Stimulated activated CD4-positive, alpha-beta T cell treated with anti-CD3 and anti-CD28 coated beads, Interleukin-4, amount 100 ng/mL, for 1 hour (primary cell): ENCODE measurements at places on chromosomes 3 and 15.

GRCh38 chr15:91936927-91937326 lies 83.4 kb downstream of the SLCO3A1 start:
- no peak for DNase-seq

DNA sequence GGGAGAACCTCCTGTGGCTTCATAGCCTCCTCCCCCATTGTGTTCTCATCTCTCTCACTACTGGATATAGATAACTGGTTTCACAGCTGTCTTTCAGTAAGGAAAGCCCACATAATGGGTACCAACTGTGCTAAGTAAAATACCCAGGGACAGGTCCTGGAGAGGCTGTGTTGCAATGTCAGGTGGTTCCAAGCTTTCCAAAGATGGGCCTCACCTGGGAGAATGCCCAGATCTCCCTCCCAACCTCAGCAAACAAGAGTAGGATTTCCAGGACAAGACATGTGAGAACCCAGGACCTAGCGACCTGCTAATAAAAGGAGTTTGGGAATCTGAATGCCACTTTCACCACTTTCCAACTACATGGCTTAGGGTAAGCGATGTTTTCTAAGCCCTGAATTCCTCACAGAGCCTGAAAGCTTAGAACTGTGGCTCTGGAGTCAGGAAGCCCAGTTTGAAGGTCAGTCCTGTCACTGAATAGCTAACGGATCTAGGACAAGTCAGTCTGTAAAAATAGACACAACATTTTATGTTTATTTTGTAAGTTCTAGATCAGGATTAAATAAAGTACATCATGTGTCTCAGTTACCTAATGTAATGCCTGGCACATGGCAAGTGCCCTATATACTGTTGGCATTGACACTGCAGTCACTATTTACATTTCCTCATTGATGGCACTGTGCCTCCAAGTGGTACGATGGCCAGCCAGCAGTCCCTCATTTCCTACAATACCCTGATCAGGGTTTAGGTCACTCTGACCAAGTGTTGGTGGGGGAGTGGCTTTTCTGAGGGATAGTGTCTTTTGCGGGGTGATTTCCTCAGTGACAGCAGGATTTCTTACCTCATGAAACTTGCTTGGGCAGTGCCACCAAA lies 11.9 kb downstream of the CERS3 start:
- DNase-seq, result no peak

DNA sequence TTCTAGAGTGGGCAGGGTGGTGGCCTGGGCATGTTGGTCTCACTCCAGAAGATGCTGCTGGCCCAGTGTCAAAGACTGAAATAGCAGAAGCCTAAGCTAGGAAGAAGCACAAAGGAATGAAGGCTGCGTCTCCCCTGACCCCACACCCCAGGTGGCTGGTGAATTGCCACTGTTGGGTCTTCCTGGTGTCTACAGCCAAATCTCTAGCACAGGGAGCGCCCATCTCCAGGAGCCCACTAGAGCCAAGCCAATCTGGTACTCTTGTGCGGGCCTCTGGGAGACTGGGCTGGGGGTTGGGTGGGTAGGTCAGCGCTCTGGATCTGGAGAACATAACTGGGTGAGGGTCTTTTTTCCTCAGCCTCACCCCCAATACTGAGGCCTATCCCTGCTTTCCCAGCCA lies 894 bp downstream of the TUSC2 start:
- no peak for DNase-seq

GRCh38 chr3:72591522-72592421 lies 256.5 kb downstream of the SHQ1 start:
- no peak for DNase-seq

DNA sequence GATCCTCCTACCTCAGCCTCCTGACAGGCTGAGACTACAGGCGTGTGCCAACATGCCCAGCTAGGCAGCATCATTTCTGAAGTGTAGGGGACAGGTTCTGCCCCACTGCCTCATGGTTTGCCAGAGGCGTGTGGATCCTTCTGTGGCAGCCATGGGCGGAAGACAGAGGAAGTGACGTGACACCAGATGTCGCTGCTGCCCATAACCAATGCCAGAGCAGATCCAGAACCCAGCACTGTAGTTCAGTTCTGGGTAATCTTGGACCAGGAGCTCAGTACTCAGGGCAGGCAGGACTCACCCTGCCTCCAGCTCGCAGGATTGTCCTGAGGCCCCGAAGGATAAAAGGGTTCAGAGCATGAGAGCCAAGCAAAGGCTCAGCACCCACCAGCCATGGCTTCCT lies 8.2 kb downstream of the RBPMS2 start:
- no peak for DNase-seq

DNA sequence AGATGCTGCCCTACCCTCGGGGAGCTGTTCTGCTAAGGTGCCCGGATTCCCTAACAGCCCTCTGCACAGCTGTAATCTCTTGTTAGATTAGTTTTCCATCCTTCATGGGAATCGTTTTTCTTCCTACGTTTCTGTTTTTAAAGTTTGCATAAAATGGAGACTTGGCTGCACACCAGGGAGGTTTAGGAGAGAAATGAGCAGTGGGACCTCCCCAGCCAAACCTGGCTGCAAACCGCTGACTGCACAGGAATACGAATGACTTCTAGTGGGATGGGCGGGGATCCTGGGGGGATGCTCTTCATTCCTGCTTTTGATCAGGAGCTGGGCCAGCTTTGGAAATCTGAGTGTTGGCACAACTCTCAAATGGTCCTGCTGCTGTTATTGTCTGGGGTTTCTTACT lies 77.5 kb downstream of the THSD4 start:
- DNase-seq, result no peak

- peak; percentile 64 for DNase-seq
These were observed 581 bp downstream of the SH3BP5 start for GRCh38 chr3:15331606-15332404.

DNA sequence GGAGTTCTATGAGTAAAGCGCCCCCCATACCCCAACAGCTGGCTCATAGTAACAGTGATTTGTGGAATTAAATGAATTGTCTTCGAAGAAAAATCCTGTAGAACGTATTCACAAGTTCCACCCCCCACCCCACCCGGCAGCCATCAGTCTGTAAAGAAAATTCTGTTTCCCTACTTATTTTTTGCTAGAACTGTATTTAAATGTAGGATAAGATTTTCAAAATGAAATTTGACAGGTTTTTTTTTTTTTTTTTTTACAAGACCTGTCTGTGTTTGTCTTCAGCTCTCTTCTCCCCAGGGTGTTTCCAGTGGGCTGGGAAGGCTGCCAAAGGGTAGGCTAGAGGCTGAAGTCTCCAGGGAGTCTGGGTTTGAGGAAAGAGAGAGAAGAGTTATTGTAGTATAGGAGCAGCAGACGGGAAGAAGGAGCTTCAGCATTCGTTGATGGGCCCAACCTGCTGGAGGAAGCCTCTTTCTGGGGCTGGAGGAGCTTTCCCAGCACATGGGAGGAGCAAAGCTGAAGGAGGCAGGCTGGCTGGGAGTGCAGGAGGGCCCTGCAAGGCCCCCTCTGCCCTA lies 130.6 kb upstream of the SEMA6D start:
- DNase-seq, result no peak
